Activated naive CD4-positive, alpha-beta T cell (primary cell): ENCODE measurements at places on chromosomes 2 and 18.

GRCh38 chr2:8158711-8159110, 523.1 kb upstream of the ID2 start:
- DNase-seq: no peak

- no peak for DNase-seq
Observed at GRCh38 chr2:44324971-44325426, 36.3 kb downstream of the PREPL start.

DNA sequence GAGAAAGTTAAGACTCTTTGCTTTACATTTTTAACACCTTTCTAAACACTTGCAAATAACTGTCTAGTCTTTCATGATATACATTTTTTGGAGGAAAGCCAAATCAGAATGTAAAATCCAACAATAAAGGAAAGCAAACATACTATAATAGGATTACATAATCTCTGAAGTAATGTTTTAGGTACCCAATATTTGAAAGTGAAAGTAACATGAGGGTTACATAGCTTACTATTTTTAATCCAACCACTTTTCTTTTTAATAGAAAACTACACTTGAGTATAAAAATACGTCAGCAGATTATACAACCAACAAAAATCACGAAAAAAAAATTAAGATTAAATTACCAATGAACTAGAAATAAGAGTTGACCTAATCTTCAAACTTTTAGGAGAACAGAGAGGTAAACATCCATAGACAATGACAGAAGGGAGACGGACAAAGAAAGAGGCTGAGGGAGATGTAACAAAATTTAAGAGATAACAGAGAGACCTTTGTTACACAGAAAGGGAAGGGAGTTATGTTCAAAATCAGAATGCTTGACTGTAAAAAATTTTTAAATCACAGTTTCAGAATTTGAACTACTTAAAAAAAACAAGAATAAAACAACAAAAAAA, 150.0 kb downstream of the IKZF2 start:
- DNase-seq: no peak

- DNase-seq: no peak
Observed at GRCh38 chr2:240236217-240237111, 96.0 kb upstream of the OTOS start.

DNA sequence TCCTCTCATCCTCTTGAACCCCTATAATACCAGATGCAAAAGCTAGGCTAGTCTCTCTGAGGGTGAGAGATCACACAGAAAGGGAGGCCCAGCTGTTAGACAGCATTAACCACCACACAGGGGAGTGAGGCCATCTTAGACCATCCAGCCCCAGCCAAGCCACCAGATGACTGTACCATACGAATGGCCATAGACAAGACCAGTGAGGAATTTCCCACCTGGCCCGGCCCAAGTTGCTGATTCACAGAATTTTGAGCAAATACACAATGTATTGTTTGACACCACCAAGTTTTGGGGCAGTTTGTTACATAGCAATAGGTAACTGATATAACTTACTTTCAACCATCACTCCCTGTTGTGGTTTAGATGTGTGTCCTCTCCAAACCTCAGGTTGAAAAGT, 98.2 kb upstream of the CTNNA2 start:
- DNase-seq: no peak

GRCh38 chr2:205338156-205338555, 344.1 kb upstream of the NRP2 start:
- DNase-seq: no peak

GRCh38 chr18:59865241-59865986, 34.4 kb upstream of the PMAIP1 start:
- no peak for DNase-seq

DNA sequence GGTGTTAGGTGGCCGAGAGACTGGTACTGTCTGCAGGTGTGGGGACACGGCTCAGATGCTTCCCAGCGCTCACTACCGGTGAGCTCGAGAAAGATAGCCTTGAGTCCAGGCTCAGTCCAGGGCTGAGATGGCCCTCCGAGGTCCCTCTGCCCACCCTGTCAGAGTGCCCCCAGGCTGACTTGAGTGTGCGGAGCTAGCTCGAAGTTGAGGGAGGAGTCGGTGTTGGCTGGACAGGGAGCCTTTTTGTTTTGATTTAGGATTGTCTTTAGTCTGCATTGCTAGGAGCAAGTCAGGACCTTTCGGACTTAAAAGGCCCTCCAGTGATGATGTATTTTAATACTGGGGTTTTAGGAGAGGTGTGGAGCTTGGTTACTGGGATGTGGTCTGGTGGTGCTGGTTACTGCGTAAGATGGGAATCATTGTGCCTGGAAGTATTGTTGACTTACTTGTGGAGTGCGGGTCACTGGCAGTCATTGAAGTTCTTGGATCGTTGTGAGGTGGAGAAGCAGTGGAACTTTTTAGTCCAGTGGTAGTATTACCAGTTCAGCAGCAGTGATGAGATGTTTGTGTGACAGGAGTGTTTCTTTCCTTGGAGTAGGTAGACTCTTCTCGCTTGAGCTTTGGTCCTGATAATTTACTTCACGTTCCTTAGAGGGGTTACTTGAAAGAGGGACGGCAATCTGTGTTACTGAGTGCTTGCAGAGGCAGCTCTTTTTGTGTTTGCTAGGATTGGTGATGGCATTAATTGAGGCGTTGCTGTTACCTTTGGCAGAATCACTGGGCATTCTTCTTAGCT, 633 bp downstream of the KIAA1328 start:
- DNase-seq: no peak

- DNase-seq: no peak
Observed at GRCh38 chr18:12005538-12006487, 24.5 kb downstream of the IMPA2 start.

GRCh38 chr2:26993768-26994167, 23.3 kb downstream of the MAPRE3 start:
- DNase-seq: no peak

GRCh38 chr18:58993260-58993659, 128.6 kb downstream of the ZNF532 start:
- DNase-seq: no peak

- no peak for DNase-seq
Observed at GRCh38 chr2:6896930-6897759, 19.6 kb downstream of the RSAD2 start.

DNA sequence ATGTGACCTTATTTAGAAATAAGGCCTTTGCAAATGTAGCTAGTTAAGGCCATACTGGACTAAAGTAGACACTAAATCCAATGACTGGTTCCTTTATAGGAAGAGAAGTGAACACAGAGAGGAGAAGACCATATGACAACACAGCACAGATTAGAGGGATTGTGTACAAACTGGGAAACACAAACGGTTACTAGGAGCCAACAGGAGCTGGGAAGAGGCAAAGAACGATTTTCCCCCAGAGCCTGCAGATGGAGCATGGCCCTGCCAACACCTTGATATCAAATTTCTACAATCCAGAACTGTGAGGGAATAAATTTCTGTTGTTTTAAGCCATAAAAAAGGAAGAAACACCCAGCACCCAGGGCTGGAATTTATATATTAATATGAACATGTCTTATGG, 38.7 kb upstream of the COL5A2 start:
- DNase-seq: no peak

DNA sequence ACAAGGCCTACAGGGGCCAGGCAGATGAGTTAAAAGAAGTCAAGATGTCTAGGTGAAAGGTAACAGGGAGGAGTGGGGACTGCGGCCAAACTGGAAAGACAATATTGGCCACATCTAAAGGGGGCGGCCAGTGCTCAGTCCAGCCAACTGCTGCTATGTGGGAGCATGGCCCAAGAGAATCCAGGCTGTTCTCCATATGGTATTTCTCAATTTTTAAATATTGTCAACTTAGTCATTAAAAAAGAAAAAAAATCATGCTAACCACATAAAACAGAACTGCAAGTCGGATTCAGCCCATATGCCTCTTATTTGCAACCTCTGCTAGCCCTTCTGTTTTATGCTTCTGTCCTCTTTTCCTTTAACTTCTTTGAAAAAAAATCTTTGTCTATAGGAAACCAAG, 14.8 kb downstream of the TRABD2A start:
- no peak for DNase-seq

DNA sequence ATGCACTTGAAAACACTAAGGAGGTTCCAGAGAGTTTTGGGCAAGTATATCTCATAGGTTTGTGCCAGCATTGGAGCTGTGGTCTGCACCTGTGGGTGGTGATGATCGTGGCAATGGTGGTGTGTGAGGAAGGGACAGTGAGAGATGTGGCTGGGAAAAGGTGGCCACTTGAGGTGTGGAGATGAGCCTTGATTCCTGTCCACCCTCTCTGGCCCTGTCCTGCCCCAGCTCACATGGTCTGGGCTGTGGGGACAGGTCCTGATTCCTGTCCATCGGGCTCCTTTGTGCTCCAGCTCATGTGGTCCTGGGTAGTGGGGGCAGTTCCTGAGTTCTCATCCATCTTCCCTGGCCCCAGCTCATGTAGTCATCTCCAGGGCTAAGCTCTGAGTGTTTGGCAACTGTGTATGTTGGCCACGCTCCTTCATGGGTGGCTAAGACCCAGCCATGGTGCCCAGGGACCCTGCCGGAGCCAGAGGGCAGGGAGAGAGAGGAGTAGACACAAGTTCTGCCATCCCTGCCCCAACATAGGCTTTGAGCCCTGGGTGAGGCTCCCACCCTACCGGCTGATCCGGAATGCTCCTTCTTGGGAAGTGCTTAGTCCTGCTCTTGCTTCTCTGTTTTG, 294.4 kb upstream of the HDAC4 start:
- no peak for DNase-seq

- DNase-seq: no peak
Observed at GRCh38 chr2:27954221-27954673, 63.7 kb downstream of the BABAM2 start.

GRCh38 chr2:85925216-85925671, 36.5 kb upstream of the ST3GAL5 start:
- DNase-seq: no peak

DNA sequence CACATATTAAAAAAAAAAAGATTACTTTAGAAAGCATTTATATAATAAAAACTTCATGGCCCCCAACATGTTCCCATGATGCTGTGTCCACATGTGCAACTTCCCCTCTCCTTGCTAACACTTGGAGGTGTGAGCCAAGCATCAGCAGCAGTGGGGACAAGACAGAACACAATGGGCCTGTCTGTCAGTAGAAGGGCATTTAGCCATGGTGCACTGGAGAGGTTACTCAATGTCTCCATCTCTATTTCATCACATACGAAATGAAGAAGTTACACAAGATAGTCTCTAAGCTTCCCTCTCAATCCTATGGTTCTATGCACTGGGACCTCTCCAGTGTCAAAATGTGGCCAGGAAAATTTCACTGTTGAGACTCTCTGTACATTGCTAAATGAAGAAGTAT, 2.5 kb downstream of the VIT start:
- DNase-seq: no peak

DNA sequence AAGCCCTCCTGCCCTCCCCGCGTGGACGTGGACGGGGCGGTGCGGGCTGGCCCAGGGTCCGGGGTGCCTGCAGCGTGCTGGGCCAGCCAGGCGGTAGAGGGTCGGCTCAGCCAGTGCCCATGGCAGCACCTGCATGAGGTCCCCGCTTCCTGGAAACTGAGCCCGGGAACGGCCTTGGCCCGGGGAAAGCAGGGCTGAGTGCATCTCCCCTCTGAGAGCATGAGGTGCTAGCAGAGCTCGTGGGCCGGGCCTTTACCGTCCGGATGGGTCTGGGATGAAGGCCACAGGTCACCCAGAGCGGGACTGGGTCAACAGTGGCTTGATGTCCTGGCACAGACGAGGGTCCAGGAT, 39.8 kb downstream of the TSHZ1 start:
- DNase-seq: no peak

DNA sequence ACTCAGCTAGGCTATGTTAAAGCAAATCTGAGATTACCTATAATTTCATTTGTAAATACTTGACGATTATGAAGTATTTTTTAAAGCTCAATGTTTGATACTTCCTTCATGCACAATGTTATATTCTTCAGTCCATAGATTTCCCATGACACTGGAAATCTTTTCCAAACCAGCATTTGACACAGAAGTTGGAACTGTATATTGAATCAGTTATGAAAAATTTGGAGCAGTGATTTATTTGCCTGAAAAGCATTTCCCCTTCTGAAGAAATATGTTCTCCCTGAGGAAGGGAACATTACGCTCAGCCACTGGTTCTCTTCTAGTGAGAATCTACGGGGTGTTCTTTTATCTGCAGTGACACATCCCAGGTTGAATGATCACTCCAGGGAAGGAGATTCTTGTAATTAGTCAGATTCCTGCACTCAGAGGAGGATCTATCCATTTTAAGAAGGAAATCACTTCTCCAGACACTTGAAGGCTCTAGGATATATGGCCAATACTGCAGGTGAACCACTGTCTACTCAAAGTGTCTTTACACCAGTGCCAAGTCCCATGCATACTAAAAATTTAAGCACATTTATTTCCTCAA, 64.7 kb downstream of the HNRNPLL start:
- DNase-seq: no peak

DNA sequence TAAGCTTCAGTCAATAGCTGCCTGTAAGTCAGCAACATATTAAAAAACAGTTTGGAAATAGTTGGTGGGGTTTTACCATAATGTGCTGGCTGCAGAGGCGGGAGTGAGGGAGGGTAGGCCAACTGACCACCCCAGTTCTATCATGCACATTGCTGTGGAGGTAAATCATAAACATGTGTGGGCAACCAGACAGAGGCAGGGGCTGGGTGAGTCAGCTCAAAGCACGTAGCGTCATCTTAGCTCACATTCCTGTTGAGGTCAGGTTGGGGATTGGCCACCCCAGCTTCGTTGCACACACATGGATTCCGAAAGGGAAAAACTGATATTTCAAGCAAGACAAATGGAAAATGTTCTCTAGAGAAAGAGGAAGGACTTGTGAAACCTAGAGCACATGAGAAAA, 19.5 kb downstream of the GPR45 start:
- DNase-seq: no peak

DNA sequence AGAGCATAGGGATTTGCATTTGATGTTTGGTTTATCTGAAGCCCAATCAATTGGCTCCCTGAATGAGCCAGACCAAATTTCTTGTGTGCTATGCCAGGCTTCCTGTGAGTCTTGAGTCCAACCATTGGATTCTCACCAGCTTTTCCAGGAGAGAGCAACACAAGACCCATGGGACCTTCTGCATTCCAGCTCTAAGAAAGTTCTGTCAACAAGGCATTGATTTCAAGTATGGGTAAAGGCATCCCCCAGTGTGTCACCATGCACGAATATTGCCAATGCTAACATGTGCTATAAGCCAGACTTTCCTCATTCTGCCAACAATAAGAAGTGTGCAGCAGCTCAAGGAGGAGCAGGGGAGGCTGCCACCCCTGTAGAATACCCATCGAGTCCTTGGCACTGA, 266.6 kb downstream of the ETAA1 start:
- no peak for DNase-seq

GRCh38 chr2:106570316-106570715, 83.2 kb downstream of the CD8B2 start:
- DNase-seq: no peak

- no peak for DNase-seq
Observed at GRCh38 chr2:142876423-142876822, 1.0 kb upstream of the KYNU start.

GRCh38 chr2:5164776-5165525, 527.2 kb upstream of the SOX11 start:
- no peak for DNase-seq

- no peak for DNase-seq
Observed at GRCh38 chr18:8705961-8706790, 820 bp downstream of the MTCL1 start.

GRCh38 chr2:23625726-23626125, 240.7 kb downstream of the KLHL29 start:
- DNase-seq: no peak

- DNase-seq: no peak
Observed at GRCh38 chr2:234411793-234412192, 85.1 kb downstream of the ARL4C start.
